ENCODE measurements at places on chromosomes 11 and 22.

DNA sequence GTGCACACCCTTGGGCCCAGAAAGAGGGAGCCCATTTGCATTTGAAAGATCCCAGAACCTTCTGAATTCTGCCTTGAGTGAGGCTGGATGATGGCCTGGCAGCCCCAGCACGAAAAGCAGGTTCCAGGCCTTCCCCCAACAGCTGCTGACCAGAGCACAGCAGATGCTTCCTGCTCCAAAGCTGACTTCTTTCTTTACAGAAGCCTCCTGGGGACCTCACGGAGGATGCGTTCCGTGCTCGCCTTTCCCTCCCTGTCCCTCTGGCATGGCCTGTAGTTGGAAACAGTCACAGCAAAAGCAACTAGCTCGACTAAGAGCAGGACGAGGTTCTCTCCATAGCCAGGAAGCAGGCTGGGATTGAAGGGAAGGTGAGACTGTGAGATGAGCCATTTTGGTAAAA lies 107.7 kb upstream of the B3GAT1 start:
- DNase-seq, result no peak

DNA sequence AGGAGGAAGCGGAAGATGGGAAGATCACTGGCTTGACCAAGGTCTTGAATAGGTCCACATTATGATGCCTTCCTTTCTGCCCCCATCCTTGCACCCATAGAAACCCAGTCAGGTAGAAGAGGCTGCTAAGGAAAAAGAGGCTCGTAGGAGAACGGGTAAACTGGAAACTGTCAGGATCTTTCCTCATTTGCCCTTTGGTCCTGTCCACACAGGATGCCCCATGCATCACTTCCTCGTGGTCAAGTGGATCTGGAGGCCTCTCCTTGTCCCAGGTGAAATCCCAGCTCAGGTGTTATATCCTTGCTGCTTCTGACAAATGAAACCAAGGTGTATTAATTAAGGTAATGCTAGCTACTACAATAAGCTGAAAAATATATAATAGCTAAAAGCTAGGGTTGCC lies 8.0 kb upstream of the ZBTB16 start:
- DNase-seq, result no peak

DNA sequence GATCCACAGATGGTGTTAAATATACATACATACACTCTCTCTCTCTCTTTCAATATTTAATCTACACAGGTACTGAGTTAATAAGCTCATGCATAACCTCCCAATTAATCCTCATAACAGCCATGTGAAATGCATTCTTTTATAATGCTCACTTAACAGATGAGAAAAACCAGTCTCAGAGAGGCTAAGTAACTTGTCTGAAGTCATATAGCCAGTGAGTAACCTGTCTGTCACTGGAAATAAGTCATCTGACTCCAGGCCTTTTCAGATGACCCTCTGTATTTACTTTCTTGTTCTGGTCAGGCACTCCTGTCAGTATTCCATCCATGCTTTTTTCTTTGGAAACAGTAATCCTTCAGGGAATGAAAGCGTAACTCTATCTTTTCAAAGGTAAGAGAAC lies 594.0 kb upstream of the TENM4 start:
- DNase-seq, result no peak

- DNase-seq, result no peak
Observed at GRCh38 chr11:125188021-125188420, 23.5 kb downstream of the PKNOX2 start.

DNA sequence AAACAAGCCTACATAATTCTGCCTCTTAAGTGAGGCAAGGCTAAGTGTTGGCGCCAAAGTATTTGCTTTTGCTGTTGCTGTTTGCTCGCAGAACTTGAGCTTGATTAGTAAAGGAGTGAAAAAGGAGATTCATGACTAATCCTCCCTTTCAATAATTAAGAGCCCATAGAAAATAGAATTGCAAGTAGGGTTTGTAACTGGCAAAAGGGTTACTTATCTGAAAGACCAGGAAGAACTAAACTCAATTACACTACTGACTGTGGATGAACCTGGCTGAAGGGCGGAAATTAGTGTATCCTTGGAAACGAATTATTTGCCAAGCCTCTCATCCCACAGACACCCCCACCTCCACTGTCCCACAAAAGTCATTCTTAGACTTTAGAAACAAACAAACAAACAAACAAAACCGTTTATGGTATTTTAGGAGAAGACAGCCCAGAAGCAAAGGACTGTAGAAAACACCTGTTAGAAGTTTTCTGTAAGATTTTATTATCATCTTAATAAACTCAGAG lies 411 bp upstream of the EXPH5 start:
- no peak for DNase-seq

- DNase-seq, result no peak
Observed at GRCh38 chr11:2684581-2684980, 15.2 kb downstream of the KCNQ1OT1 start.

- DNase-seq, result no peak
Observed at GRCh38 chr22:44400763-44401060, 88.0 kb upstream of the SHISAL1 start.

DNA sequence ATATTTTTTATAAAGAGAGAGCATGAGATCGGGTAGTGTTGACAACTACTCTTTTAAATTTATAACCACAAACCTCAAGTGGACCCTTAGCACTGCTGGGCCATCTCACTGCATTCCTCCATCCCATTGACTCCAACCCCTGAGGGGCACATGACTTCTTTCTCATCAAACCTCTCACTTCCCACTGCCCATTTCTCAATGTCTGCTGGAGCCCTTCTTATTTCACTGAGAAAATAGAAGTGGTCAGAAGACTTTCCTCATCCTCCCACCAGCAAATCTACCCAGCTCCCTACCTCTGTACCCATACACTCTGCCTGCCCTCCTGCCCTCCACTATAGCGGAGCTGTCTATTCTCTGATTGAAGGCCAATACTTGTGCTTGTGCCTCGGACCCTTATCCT lies 370.6 kb upstream of the MPPED2 start:
- DNase-seq, result no peak

DNA sequence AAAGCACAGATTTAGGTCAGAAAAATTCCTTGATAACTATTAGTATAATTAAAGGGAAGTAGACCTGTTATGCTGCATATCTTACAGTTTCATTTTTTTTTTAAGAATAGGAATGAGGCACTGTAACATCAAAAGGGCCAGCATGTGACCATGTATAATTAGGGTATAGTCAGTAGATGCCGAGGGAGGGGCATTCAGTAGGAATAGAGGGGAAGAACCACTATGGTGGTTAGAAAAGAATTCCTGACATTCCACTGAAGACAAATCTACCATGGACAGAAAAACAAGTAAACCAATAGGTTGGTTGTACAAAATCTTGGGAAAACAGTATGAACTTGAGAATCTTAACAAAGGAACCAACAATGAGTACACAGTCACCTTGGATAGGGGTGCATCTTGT lies 78.4 kb upstream of the CCDC179 start:
- peak; percentile 4 for DNase-seq

DNA sequence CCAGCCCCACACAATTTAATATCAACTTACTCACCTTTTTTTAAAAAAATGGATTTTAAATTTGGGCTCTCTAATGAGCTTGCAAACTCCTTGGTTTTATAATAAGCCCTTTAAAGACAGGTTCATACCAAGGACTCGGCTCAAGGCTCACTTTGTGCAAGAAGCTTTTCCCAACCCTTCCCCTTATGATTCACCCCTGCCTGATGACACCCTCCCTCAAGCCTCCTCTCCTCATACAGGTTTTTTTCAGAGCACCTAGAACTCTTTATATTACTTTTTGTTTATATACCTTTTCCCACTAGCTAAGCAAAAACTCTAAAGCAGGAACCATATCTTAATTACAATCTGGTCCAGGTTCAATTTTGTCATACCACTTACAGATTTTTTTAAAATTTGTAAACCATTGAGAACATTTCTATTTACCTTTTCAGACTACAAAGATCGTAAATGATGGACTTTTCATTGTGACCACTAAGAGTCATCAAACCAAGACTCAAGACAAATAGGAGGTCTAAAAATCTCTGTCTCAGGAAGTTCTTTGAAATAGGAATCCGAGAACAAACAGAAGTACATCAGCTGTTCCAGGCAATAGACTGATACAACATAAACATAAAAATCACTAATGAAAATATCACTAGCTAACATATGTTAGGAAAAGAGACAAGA lies 13.1 kb upstream of the EXPH5 start:
- no peak for DNase-seq

DNA sequence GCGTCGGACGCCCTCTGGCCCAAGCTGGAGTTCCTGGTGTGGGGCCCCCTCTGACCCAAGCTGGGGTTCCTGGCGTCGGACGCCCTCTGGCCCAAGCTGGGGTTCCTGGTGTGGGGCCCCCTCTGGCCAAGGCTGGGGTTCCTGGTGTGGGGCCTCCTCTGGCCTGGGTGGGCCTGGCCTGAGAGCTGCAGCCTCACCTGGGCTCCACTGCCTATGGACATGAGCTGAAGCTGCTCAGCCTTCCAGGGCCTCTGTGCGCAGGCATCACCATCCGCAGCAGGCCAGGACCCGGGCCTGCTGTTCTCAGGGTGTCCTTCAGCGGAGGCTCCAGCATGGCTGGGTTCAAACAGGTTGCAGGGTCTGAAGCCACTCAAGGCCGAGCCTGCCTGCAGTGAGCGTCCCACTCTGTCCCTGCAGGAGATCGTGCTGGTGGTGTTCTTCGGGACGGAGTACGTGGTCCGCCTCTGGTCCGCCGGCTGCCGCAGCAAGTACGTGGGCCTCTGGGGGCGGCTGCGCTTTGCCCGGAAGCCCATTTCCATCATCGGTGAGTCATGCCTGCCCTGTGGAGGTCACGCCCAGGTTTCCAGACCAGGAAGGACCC lies 125.5 kb downstream of the KCNQ1 start:
- no peak for DNase-seq

- peak; percentile 20 for DNase-seq
Observed at GRCh38 chr11:69012092-69013008, 696 bp downstream of the MRGPRF start.

DNA sequence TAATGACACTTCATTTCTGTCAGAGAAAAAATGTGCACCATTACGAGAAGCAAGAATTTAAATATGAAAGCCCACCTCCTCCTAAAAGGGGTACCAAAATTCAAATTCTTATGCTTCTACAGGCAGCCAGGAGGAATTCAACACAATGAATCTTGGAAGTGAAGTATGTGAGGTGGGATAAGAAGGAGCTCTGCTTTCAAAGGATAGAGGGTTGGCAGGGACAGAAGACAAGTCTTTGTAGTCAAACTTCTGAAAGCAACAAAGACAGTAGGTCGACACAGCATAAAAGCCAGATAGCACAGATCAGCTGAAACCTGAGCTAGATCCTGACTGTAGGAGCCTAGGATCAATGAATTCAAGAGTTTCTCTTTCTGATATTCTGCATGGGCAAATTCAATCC lies 17.4 kb downstream of the NARS2 start:
- no peak for DNase-seq

- peak; percentile 35 for DNase-seq
Observed at GRCh38 chr11:128379587-128380580, 207.5 kb downstream of the ETS1 start.

DNA sequence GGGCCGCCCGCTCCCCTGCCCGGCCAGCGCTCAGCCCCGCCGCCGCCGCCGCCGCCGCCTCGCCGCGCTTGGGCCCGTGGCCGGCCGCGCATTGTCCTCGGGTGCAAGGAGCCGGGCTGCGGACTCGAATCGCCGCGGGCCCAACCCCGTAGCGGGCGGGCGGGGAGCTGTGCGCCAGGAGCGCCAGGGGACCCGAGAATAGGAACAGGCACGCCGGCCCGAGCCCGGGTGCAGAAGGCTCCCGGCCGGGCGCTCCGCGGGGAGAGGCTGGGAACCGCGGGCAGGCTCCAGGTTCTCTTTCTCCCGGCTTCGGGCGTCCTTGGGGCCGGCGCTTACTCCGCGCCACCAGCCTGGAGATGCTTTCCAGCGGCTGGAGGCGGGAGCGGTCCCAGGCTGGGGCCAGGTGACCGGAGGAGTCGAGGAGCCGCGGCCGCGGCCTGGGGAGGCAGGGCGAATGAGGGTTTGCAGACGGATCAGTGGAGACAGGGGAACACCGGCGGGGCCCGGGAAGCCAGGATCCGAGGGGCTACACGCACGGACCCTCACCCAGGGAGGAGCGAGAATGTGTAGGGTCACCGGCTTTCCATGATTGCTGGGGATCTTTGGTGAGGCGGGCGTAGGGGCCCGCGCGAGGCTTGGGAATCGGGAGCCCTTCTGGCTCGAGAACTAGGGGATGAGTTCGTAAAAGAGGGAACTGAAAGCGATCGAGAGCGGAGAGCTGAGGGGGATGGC lies 726 bp downstream of the PKNOX2 start:
- DNase-seq, result peak; percentile 33

DNA sequence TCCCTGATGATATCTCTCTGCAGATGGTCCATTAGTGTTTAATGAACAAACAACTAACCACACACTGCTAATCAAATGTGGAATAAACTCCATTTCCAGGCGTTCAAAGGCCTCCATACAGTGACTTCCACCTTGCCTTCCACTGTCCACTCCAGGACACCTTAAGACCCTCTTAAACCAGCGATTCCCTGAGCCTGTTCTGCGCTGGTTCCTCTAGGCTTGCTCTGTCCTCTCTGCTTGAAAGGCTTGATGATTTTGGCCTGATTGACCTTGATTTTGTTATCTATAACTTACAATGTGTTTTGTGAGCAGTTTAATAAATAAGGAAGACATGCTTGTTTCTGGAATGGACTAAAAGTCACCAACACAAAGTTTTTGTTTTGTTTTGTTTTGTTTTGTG lies 12.0 kb downstream of the OVCH2 start:
- DNase-seq, result no peak

- DNase-seq, result no peak
Observed at GRCh38 chr11:7900686-7901085, 30.4 kb downstream of the OR10A6 start.

GRCh38 chr11:64253481-64253880 lies 2.2 kb downstream of the PLCB3 start:
- DNase-seq, result peak; percentile 37

- no peak for DNase-seq
Observed at GRCh38 chr11:36360826-36361415, 64.8 kb downstream of the PRR5L start.

DNA sequence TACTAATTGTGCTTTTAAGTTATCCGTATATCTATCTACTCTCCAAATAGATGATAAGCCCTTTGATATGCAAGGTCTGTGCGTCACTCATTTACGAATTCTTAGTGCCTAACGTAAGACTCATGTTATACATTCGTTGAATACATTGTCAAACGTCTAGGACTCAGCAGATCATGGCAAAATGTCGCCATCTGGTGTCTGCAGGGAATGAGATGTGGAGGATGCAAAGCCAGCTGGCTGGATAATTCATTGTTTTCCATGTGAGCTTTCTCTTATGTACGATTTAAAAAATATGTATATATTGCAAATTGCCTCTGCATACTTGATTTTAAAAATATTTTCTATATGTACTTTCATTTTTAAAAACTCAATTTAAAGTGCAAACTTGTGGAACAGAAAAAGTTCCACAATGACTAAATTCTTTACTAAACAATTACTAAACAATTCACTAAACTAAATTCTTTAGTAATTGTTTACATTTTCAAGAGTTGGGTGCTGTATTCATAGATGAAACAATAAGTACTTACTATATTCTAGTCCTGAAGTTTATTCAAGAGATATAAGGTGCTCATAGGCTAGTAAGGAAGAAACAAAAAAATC lies 33.8 kb downstream of the ZNF202 start:
- peak; percentile 74 for DNase-seq

GRCh38 chr11:131036514-131036913 lies 120.2 kb upstream of the SNX19 start:
- no peak for DNase-seq

- no peak for DNase-seq
Observed at GRCh38 chr11:21295508-21295907, 626.1 kb downstream of the NELL1 start.

- no peak for DNase-seq
Observed at GRCh38 chr11:41982975-41983374, 523.5 kb upstream of the LRRC4C start.

Measured in fibroblast of skin of back (primary cell).